NCI-H187 treated with DMSO at 0.1 percent for 48 hours (cell line): ENCODE measurements at places on chromosomes 7 and 10.

DNA sequence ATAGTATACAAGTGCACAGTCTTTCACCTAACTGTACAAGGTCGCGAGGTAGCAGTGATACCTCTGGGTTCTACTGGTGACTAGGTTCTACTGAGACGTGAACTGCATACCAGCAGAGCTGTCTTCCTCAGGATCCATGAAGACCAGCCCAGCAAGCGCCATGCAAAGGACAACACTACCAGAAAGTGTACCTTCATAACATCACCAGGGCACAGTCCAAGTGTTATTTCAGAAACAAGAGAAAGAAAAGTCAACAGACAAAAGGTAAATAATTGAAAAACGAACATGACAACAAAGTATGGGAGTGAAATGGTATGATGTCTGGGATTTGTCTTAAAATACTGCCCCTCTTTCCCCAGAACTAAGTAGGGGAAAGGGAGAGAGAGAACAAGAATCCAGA is 141.1 kb upstream of the ASAH2 start:
- no peak for DNase-seq

GRCh38 chr7:51228386-51228958 is 88.1 kb downstream of the COBL start:
- no peak for DNase-seq

- DNase-seq, result no peak
Measured at GRCh38 chr7:116438267-116438666, 61.3 kb upstream of the CAV2 start.

- DNase-seq, result no peak
Measured at GRCh38 chr10:12586741-12587140, 237.4 kb downstream of the CAMK1D start.

DNA sequence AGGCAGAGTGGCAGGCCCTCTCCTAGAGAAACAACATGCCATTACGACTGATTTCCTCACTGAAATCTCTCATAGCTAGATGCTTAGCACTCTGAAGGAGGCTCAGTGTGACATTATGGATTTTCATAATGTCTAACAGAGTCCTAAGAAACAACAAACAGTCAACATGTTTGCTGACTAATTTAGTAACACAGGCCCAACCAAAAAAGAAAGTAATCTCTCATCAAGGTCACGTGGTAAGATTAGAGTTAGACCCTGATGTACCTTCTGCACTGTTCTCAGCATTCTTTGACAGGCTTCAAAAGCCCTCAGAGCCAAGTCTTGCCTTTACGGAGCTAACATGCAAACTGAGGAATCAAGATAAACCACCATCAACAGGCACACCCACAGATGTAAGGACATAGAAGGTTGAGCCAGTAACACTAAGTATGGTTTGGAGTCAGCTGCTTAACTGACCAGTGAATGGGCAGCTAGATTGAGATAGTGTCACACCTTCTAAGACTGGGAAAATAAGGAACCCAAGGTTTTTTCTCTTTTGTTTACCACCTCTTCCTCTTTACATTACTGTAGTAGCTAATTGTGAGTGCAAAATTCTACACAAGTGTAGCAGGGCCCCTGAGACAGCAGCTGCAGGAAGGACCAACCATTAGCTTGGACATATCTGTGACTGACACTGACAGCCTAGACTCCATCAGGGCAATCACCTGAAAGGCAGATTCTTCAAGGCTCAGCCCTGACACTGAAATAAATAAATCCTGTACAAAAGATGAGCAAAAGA is 15.3 kb upstream of the KCNIP2 start:
- no peak for DNase-seq

GRCh38 chr7:131895541-131896164 is 339.2 kb upstream of the PODXL start:
- DNase-seq, result no peak

- no peak for DNase-seq
Measured at GRCh38 chr7:92753614-92754013, 82.8 kb downstream of the CDK6 start.

DNA sequence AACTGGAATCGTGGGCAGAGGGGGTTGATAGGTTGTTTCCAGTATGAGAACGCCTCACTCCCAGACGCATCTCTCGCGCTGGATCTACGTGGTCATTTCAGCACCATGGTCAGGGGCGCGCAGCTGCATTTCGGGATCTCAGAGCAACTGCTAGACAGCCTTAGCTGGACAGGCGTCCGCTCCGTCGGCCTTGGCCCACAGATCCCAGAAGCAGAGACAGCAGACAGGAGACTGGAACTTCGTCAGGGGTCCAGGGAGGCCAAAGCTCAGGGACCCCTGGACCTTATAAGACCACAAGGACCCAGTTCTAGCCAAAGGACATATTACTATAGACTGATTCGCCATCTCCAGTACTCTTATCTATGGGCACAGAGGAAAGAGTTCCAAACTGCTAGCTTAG is 5.3 kb downstream of the NEUROG3 start:
- no peak for DNase-seq

DNA sequence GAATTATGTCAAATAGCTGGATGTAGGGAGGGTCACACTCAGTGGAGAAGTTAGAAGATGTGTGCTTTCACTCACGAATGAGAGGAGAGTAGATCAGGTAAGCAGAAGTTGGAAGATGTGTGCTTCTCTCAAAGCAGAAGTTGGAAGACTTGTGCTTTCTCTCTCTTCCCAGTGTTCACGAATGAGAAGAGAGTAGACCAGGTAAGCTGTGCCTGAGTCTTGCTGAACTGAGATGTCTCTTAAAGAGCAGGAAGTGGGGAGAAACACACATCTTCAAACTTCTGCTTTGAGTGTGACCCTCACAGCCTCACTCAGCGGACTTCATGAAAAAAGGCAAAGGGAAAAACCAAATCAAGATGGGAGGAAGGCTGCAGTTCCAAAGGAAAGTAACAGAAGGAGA is 7.0 kb upstream of the TMEM243 start:
- DNase-seq, result no peak

DNA sequence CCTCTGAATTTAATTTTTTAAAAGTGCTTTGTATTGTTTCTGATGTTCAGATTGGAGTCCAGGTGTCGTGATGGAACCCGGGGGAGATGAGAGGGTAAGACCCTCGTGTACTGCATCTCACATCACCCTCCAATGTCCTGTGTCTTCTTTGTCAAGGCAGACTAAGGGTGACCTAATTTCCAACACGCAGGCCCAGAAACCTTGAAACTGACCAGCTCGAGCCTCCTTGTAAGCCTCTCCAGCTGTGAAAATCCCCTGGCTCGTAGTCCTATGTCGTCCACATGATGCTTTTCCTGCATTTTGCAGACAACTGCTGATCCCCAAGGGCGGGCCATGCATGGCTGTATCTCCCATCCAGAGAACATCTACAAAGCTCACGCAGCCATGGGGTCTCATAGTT is 220.2 kb downstream of the ARHGAP12 start:
- DNase-seq, result no peak

- no peak for DNase-seq
Measured at GRCh38 chr7:69422574-69422985, 175.7 kb upstream of the AUTS2 start.

DNA sequence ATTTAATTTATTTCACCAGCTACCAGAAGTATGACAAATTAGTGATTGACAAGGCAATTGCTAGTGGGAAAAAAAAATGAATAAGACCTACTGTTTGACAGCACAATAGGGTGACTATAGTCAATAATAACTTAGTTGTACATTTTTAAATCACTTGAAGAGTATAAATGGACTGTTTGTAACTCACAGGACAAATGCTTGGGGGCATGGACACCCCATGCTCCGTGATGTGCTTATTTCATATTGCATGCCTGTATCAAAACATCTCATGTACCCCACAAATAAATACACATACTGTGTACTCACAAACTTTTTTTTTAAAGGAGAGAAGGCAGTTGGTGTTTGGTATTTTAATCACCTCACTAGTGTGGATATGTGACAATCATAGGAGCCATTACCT is 181.1 kb downstream of the CACNB2 start:
- DNase-seq, result no peak

DNA sequence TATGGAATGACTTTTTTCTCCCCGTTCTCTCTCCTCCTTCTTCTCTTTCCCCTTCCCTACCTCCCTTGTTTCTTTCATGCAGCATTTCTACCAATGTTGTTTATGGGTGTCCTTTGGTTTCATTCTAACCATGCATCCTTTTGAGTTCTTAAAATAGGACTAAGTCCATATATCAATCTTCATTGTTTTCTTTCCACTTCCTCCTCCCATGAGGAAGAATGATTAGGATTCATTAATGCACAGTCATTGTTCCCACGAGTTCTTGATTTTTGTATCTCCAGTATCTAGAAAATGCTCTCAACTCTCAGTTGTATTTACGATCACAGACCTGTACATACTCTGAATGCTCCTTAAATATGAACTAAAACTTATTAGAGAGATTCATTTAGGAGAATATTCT is 153.3 kb downstream of the LRRC4 start:
- no peak for DNase-seq

DNA sequence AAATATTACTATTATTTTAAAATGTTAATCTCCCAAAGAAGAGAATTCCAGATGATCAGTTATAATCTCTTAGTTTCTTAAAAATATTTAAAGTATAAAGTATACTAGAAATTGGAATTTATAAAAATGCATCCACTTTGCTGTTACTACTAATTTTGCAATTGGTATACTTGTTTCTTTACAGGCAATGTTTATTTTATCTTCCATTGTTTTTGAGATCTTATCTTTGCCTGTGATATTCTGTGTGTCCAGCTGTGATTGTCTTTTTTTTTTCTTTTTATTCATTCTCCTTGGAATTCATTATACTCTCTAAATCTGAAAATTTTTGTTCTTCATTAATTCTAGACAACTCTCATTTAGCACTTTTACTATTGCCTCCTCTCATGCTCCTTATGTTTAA is 652.6 kb downstream of the TNS3 start:
- no peak for DNase-seq
